ENCODE measurements at places on chromosomes 5 and 9.
A peak's percentile ranks its signal among the peaks of the same experiment; 100 is the strongest.

- DNase-seq = no peak
Observed at GRCh38 chr9:92122061-92122460, 6.8 kb upstream of the SPTLC1 start.

- DNase-seq = peak; percentile 51
Observed at GRCh38 chr5:83077662-83078261, 415 bp downstream of the XRCC4 start.

GRCh38 chr5:82010696-82011095, 38.9 kb downstream of the ATG10 start:
- DNase-seq = no peak

DNA sequence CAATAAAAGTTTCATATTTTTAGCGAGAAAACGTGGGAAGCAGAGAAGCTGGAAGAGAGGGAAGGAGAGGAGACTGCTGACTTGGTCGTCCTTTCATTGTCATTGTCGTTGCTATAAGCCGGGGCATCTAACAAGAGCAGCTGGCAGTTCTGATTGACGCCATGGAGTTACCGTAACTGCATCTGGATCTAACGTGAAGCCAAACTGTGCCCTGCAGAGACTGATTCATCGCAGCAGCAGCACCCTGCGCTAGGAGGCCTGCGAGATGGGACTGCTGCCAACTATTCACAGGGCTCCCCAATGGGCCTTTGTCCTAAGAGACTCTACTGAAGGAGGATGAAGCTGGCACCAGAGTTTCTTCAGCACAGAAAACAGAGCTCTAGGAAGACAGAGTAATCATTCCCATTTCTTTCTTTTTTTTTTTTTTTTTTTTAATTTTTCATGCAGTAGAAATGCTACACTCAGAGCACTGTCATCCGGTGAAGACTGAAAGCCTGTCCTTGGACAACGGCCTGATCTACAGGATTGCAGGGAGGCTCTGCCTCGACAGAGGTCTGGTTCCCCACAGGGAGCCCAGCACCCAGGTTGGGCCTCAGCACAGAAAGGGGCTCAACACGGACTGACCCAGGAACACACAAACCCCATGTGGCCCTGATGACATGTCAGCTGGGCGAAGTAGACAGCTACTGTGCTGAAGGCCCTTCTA, 47.8 kb downstream of the RETREG1 start:
- DNase-seq = peak; percentile 99

- no peak for DNase-seq
Observed at GRCh38 chr9:76351006-76351405, 43.2 kb downstream of the RFK start.

DNA sequence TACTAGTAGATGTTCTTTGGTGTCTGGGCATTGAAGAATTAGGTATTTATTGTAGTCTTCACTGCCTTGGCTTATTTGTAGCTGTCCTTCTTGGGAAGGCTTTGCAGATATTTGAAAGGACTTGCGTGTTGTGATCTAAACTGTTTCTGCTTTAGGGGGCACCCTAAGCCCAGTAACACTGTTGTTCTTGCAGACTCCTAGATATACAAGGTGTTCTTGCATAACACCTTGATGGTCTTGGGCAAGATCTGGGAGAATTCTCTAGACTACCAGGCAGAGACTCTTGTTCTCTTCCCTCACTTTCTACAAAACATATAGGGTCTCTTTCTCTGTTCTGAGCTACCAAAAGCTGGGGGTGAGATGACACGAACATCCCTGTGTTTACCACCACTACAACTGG, 179.1 kb downstream of the FAM170A start:
- DNase-seq = peak; percentile 8

- DNase-seq = no peak
Observed at GRCh38 chr9:592225-592624, 249.3 kb upstream of the DMRT1 start.

- peak; percentile 66 for DNase-seq
Observed at GRCh38 chr5:34452170-34452828, 203.8 kb upstream of the RAI14 start.

- no peak for DNase-seq
Observed at GRCh38 chr9:125630436-125630835, 76.6 kb downstream of the MAPKAP1 start.

- DNase-seq = peak; percentile 54
Observed at GRCh38 chr5:144142139-144142823, 28.2 kb downstream of the YIPF5 start.

GRCh38 chr5:17314907-17315471, 97.6 kb downstream of the BASP1 start:
- DNase-seq = no peak

DNA sequence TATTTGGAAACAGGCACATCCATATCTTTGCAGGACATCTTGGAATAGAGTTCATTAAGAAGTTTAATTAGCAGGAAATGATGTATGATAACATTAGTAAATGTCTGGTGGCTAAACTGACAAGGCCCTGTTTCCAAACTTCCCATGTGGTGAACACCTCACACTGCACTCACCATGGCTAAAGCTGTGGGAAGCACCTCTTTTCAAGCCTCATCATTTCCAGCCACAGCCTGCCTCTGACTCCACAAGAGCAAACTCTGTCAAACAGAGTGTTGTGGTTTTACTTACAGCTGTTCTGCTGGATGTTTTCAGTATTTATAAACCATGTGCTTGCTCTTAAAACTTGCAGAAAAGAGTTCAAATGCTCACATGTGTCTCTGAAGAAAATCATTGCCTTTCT, 14.9 kb upstream of the NDUFB6 start:
- no peak for DNase-seq

DNA sequence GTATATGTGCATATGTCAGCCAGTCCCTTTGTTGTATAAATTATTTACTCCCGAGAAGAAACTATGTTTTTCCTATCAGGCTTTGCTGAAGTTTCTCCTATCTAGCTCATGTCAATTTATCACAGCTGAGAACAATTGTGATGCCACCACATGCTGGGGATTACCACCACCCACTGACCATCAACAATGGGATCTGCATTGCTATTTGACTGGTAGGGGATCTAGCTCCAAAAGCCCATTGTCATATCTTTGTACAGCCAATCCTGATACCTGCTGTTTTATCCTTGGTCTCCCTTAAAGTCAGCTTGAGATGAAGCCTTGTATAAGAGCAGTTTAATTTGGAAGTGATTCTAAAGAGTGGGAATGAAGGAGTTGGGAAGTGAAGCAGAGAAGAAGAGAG, 53.9 kb upstream of the KCNN2 start:
- DNase-seq = no peak

DNA sequence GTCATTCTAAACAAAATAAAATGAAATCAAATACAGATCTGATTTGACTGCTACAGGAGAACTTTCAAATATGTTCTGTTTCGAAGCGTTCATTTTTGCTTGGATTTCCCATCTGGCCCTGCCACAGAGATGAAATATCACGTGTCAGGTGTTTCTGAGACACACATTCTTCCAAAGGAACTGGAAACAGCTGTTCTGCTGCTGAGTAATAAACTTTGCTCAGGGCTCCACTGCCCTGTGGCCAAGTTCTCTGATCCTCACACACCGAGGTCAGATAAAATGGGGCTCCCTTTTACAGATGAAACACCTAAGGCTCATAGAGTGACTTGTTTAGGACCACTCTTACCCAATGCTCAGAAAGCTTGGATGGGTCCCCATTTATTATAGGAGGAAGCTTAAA, 42.5 kb downstream of the FRMPD1 start:
- DNase-seq = no peak

GRCh38 chr5:95537501-95537900, 17.3 kb downstream of the SKIC3 start:
- DNase-seq = no peak

GRCh38 chr5:40428126-40428525, 251.6 kb upstream of the PTGER4 start:
- DNase-seq = no peak

DNA sequence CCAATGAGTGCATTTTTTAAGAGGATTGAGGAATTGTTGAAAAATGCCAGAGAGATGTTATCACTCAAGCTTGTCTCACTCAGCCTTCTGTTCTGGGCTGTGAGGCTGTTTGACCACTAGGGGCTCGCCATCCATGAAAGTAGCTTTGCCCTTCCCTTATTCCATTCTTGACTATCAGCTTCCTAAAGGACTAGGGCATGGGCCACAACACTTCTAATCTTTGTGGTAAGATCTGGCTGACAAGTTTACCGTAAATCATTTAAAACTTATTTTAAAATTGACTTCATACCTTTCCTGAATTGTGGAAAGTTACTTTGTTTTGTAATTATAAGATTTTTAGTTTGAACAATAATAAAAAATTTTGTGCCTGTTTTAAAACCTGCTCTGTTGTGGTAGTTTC, 49.5 kb downstream of the TJP2 start:
- DNase-seq = peak; percentile 88

DNA sequence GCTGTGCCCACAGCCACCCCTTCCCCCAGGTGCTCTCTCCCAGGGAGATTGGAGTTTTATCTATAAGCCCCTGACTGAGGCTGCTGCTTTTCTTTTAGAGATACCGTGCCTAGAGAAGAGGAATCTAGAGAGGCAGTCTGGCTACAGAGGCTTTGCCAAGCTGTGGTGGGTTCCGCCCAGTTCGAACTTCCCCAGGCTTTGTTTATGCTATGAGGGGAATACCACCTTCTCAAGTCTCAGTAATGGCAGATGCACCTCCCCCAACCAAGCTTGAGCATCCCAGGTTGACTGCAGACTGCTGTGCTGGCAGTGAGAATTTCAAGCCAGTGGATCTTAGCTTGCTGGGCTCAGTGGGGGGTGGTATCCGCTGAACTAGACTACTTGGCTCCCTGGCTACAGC, 157.4 kb downstream of the CAAP1 start:
- DNase-seq = no peak

- DNase-seq = no peak
Observed at GRCh38 chr5:79183011-79183410, 52.9 kb upstream of the JMY start.

DNA sequence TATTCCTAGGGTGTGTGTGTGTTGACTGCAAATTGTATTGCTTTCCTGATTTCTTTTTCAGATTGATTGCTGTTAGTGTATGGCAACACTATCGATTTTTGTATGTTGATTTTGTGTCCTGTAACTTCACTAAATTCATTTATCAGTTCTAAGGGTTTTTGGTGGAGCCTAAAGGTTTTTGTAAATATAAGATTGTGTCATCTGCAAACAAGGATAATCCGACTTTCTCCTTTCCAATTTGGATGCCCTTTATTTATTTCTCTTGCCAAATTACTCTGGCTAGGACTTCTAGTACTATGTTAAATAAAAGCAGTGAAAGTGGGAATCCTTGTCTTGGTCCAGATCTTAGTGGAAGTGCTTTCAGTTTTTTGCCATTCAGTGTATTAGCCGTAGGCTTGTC, 340.9 kb upstream of the KLF4 start:
- DNase-seq = no peak

GRCh38 chr5:178341091-178341850, 108.7 kb upstream of the PHYKPL start:
- no peak for DNase-seq

DNA sequence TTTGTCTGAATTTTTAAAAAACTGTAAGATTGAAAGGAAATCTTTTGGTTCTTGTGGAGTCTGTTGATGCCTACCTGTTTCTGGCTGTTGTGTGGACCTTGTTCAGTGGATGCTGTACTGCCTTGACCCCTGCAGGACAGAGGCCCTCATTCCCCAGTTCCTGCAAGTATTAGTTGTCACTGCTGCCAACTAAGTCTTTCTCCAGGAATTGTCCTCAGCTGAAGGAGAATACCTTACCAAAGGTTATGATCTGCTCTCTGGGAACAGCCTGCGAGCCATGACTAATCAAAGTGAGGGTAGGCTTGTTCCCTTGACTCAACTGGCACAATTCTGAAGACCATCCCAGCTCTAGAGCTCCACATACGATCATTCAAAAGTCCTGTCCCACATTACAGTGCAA, 145.3 kb upstream of the FST start:
- no peak for DNase-seq

GRCh38 chr5:150272531-150272930, 17.0 kb downstream of the CAMK2A start:
- DNase-seq = peak; percentile 81

GRCh38 chr9:24071091-24071490, 245.1 kb upstream of the ELAVL2 start:
- DNase-seq = no peak

Data from SK-MEL-5 (cell line).